Islet precursor cell (in vitro differentiated cells): ENCODE measurements at places on chromosomes 1 and 21.

GRCh38 chr1:205709059-205709398 lies 28.7 kb upstream of the SLC45A3 start:
- DNase-seq, result no peak

DNA sequence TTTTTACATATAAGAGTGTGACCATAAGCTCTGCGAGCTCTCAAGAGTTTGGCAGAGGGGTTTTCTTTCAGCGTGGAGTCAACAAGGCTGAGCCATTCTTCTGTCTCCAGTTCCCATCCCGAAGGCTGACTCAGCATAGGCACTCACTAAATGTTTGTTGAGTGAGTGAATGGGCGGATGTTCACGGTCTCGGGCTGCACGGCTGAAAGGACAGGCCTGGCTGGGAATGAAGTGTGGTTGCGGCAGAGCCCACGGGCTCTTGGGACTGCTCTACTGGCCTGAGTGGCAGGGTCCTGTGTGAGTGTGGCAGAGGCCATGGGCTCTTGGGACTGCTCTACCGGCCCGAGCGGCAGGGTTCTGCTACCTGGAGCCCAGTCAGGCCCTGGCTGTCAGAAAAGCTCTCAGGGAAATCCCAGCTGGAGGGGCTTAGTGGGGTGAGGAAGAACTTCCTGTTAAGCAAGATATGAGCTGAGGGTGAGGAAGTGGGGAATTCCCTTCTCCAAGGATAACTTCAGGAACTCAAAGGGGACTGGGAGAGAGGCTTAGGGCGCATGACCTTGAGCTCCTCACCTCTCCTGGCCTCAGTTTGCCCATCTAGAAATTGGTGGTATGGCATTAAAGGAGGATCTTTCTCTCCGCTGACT lies 56.6 kb upstream of the C1orf174 start:
- DNase-seq, result peak; percentile 64

DNA sequence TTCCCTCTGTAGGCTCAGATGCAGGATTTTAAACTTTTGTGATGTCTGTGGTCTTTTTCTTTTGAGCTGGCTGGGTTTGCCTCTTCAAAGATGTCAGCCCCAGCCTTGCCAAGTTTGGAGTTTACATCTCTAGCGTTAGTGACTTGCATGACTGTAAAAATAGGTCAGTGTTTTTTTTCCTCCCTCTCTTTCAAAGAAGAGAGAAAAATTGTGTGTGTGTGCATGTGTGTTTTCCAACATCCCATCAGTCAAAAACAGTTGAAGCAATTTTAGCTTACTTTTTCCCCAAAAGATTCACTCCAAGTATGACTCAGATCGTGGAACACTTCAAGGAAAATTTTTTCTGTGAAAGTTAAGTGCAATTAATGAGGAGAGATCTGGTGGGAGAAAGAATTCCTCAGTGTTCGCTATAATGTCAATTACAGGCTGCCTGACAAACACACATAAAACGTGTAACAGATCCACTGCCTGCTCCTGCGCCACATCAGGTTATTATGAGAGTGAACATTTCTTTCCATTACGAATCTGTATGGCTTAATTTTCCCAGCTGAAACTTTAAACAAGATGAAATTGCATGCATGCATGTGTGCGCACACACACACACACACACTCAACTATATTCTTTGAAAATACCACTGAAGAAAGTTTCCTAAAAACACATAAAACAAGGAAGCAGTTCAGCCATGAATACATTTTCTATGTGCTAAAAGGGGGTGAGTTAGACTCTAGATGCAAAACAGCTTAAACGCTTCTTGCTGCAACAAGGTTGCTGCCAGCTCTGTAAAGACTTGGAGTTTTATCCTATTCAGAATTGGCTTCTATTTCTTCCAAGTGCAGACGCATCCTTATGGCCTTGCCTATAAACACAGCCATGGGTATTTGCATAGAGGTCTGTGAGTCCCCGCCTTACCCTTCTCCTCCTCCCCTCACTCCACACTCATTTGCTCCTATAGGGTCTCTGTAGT lies 55.5 kb downstream of the TLR5 start:
- no peak for DNase-seq

DNA sequence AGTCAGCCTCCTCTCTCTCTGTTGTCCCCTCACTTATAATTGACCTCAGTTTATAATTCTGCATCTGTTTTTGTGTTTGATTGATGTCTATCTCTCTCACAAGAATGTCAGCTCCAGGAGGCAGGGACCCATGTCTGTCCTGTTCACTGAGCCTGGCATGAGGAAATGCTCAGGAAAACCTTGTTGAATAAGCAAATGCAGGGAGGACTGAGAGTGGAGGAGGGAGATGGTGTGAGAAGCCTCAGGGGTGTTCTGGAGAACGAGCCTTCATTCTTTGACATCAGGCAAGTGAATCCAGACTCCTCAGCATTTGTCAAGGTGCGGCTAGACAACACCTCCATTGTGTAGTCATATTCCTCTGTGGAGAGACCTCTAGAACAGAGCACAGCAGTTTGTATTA lies 45.5 kb downstream of the MAN1C1 start:
- DNase-seq, result peak; percentile 78
